HFFc6 (cell line): ENCODE measurements at places on chromosomes 12 and 14.

DNA sequence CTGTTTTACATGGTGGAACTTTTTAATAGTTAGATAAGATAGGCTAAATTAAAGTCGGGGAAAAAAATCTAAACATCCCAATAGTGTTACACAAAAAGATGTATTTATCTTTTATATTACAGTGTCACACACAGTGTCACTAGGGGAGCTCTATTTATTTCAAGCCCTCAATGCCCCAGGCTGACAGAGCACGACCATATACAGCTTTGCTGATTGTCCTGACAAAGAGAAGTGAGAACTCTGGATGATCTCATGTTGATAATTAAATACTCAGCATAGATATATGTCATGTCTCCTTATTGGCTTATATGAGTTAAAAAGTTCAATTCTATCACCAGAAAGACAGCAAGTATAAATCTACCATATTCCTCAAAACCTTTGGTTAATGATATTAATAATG, 594.3 kb downstream of the LRFN5 start:
- no peak for DNase-seq

DNA sequence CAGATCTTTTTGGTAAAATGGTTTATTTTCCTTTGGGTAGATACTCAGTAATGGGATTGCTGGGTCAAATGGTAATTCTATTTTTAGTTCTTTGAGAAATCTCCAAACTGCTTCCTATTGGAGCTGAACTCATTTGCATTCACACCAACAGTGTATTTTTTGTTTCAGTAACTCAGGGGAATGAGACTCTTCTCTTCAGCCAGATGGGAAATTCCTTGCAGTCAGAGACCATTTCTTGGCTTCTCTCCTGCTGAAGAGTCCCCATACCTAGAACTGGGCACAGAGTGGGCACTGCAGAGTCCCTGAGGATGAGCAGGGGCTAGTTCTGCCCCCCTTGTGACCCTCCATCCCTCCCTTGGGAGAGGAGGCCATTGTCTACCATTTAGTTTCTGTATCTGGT, 10.8 kb downstream of the SDSL start:
- DNase-seq, result no peak

DNA sequence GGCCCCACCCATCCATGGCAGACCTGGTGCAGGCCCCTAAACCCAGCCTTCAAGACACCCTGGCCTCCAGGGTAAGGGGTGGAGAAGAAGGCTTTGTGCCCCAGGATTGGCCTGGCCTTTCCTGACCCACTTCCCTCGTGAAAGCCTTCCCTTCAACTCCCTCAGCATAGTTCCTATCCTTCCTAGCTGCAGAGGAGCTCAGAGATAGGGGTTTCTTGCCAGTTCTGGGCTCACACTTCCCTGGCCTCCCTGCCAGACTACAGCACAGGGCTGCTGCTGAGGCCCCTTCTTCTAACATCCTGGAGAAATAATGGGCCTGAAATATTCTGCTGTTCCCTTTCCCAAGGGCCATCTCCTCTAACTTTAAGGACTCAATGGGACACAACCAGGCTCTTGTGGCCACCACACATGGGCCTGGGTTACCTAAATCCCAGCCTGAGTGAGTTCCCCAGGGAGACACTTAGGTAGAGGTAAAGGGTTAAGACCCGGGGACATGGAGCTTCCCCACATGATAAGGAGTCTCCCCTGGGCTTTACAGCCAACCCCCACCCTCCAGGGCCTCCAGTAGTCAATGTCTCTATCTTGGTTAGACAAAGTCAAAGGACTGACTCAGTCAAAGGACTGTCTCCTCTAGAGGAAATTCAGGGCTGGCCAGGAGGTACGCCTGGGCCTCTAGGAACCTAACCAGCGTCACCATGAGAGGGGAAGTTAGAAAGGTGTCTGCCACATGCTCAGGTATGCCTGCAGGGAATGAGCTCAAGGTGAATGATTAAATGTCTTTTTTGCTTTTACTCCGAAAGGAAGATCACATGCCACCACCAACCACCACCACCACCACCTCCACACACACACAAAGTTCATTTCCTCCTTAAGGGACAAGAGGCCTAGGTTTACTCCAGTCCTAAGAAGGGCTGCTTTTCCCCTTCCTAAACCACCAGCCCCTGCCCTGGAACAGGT, 7.1 kb downstream of the ZFP36L1 start:
- no peak for DNase-seq

DNA sequence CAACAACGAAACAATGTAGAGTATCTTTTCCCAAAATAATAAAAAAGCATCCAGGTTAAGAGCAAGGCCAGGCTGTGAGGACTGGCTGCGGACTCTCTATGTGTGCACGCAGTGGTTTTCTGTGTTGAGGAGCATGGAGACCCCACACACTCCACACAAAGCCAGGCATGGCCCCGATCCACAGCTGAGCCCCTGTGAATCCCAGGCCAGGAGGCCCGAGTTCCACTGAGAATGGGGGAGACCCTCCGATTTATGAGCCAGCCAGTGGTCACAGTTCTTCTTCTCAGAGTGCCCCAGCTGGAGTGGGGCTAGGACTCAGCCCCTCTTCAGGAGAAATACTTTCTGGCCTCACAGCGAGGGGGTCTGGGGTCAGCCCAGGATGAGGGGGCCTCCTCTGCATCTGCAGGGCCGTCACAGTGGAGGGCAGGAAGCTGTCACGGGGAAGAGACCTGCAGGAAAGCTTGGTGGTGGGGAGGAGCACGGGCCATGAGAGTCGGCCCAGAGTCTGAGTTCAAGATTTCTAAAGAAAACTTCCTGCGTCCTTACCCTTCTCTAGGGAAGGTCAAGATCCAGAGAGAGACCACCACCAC, 20.1 kb downstream of the NCKAP5L start:
- DNase-seq, result no peak

DNA sequence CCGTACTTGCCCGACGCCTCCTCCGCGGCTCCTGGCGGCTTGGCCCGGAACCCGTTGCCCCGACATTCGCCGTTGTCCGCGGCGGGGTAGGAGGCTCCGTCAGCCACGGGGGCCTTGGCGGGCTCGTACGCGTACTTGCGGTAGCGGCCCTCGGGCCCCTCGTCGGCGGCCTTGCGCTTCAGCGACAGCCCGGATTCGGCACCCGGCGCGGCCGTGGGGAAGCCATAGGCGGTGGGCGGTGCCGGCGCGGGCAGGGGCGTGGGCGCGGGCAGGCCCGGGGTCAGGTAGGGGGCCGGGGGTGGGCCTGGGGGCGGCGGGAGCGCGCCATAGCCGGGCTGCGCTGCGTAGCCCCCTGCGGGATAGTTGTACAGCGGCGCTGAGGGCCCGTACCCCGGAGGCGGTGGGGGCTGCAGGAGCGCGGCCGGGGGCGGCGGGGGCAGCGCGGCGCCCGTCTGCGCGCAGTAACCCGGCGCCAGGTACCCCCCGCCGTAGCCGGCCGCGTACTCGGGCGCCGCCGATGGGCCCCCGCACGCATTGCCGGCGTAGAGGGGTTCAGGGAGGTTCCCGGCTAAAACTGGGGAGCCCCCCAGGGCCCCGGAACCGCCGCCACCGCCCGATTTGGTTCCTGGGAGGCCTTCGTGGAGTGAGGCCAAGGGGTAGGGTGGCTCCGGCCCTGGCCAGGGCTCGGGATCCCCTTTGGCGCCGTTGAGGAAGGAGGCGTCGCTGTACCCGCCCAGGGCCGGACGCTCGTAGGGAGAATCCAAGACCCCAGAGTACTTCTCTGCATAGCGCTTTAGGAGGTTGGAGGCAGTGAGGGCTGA, 26.9 kb downstream of the FIGNL2 start:
- DNase-seq, result no peak

DNA sequence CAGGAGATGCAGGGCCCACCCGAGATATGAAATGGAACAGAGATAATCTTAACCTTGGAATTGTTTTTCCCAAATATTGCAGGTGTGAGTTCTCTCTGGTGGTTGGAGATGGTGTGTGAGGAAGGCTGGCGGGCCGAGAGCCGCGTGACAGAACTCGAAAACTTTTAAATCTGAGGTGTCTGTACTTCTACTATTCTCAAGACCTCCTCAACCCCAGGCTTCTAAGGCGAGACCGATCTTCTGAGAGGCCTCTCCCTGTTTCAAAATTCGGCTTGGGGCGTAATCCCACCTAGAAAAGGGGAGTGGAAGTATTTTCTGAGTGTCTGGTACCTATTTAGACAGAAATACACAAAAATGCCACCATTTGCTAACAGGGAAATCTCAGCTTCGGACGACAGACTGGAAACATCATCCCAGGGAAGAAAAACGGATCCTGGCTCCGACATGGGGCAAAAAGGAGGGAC, 611 bp downstream of the SARNP start:
- no peak for DNase-seq

GRCh38 chr12:131682510-131682895, 28.4 kb upstream of the SFSWAP start:
- DNase-seq, result no peak

DNA sequence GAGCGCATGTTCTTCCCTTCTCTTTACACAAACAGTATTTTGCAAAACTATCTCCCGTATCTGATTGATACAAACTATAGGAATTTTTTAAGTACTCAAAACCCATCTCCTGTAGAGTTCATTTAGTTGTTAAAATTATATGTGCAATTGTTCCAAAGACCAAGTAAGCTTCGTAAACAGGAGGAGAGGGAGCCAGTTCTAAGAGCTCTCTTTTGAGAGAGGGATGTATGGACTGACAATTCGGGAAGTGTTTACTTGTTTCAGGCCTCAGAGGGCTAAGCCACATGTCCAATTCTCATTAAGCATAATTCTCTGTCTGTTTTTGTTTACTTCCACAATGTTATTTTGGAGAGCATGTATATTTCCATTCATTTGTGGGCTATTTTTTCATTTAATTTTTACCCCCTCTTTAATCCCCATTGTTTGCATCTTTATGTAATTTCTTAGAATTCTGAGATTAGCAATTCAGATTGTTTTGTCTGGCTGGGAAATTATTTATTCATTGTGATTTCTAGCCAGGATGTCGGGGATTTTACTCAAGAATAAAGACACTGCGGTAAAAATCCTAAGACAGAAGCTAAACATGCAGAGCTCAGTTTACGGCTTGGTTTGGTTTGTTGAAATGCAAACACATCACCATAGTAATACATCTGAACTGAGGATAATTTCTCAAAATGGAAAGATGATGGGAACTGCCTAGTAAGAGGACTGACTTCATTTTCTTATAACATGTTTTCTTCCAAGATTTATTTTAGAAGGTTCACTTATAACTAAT, 126.8 kb downstream of the KCNK10 start:
- no peak for DNase-seq

GRCh38 chr12:40980427-40980961, 207.6 kb upstream of the PDZRN4 start:
- DNase-seq, result no peak

- no peak for DNase-seq
These were observed at the start of gene ANO4 for GRCh38 chr12:100794441-100795173. ANO4 (plus strand) TSS chr12:100794776; CDS start chr12:100901786, 107,010 bp downstream.

DNA sequence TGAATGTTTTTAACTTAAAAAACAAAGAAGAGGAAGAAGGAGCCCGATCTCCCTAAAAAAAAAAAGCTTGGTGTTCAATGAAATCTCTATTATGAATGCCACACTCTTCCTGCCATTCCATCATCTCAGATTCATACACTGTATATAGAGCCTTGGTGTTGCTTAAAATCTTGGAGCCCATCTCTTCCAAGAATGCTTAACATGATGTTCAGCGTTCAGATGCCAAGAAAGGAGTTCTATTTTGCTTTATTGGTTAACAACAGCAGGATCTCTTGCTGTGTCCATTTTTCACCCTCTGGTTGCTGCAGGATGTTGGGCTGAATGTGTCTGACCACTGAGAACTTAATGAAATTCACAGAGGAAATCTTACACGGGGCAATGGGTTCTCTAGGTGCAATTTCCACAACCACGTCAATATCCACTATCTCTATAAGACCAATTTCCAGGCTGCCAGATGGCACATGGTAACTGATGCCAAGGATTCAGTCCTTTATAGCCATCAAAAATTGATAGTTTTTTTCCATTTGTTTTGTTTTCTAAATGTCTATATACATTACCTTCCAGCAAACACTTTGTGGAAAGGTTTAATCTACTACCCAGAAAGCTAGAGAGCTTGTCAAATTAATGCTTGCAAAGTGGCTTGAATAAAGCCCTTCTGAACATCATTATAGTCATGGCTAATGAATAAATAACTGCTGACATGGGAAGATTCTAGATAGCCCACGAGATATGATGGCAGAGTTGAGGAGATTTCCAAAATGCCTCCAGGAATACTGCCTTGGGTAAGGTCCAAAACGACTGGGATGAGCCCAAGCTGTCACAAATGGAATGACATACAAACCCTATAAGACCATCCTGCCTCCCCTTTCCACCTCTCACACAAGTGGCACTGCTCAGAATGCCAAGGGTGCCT, 26.5 kb downstream of the RERG start:
- DNase-seq, result no peak

DNA sequence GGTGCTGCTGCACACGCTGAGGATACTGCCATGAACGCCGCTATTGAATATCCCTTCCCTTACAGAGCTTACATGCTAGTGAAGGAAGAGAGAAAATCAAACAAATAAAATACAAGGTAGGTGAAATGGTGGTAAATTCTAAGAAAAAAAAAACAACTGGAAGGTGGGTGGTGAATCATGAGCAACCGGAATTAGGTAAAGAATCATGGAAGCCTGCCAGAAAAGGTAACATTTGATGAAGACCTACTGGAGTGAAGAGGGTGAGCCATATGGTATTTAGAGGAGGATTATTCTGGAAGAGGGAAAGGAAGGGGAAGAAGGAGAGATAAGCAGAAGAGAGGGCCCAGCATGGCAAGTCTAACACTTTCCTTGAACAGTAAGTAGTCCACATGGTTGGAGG, 76.1 kb downstream of the LRIG3 start:
- no peak for DNase-seq

GRCh38 chr14:73829526-73830431, 21.9 kb upstream of the PTGR2 start:
- DNase-seq, result peak; percentile 23

- no peak for DNase-seq
These were observed 15.7 kb downstream of the SGPP1 start for GRCh38 chr14:63712123-63712522.

GRCh38 chr12:14264778-14265177, 100.7 kb upstream of the ATF7IP start:
- peak; percentile 39 for DNase-seq

- DNase-seq, result no peak
These were observed 694.3 kb upstream of the MGAT4C start for GRCh38 chr12:86950444-86950843.

GRCh38 chr12:94832780-94833681, 170.5 kb downstream of the NDUFA12 start:
- no peak for DNase-seq

DNA sequence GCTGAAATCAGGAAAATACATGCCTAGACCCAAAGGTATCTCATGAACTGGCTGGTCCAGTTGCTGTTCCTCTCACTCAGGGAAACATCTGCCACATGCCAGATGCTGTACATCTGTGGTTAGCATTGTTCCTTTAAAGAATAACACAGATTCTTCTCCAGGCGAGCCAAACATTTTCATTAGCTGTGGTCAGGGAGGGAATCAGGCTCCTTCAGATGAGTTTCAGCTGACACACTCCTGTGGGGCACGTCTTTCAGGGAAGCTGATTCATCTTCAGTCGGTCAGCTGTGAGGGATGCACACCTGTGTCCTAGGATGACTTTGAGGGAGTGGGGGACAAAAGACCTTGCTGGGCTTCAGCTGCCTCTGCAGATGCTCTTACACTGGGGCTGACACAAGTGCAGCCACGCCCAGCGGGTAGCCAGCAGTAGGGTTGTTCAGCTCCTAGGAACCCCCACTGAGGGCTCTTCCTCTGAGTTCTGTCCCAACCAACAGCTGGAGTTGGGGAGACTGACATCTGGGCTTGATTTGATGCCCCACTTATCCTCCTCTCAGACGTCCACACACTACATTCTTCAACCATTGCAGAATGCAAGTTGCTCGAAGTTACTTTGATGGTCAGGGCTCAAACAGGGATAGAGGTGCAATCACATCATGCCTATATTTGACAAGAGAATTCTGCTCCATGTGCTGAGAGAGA, 155.0 kb downstream of the NUAK1 start:
- DNase-seq, result peak; percentile 80

- DNase-seq, result peak; percentile 72
These were observed 33.0 kb downstream of the MTHFD1 start for GRCh38 chr14:64421166-64421565.
